HCEC 1CT (cell line): ENCODE measurements at places on chromosomes 1 and 21.
A peak's percentile ranks its signal among the peaks of the same experiment; 100 is the strongest.

DNA sequence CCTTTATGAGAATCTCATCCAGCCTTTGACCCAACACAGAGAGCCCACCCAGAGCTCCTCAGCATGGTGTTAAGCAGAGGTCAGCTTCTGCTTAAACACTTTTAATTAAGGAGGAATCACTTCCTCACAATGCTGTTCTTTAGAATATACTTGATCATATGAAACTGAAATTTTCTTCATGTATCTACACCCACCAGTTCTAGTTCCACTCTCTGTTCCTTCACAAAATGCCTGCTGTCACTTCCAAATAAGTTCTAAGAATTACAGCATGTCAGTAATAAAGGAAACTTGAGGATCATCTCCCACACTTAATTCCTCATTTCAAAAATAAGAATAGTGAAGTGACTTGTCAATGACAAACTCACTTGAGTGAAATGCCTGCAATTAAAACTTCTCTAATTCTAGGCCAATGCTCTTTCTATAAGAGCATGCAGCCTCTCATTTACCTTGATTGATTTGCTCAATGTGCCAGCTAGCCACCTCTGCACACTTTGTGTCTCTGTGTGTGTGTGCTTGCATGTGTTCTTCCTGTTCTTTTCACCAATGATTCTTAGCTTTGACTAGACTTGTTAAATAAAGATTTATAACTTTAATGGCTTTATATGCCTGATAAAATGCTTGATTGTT is 356.3 kb downstream of the PLPP3 start:
- DNase-seq: no peak

GRCh38 chr1:10698726-10699469 is 97.5 kb downstream of the CASZ1 start:
- no peak for DNase-seq

GRCh38 chr1:84689514-84690396 is 506 bp downstream of the SSX2IP start:
- DNase-seq: peak; percentile 71

DNA sequence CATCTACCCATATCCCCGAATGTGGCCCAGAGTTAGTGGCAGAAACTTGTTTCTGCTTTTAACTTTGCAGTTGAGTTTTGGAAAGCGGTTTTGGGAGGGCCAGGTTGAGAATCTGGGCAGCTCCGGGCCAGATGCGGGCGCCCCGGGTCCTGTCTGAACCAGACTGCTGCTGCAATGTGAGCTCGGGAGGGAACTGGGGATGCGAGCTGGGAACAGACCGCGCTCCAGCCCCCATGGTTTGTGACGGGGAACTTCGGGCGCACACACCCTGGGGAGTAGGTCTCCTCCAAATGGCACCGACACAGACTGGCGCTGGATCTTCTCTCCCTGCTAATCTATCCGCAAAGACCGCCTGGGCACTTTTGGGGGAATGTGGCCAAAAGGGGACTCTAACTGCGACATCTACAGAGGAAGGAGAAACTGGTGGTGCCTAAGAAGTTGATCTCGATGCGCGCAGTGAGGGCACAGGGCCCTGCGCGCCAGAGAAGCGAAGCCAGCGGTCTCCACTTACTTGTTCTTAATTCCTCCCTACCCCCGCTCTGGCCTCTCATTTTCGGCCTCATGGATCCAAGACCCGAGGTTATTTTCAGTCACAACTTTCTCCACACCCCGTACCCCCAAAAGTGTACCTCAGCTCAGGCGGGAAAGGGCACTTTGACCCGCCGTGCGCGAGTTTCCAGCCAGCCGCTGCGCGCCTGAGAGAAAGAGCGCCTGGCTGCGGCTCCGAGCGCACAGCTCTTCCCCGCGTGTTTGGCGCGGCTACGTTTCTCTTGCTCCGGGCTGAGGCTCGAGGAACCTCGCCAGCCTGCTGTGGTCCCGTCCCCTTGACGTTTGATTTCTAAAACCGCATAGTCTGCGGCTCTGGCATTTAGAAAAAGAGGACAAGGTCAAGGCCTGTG is 411.0 kb upstream of the ESRRG start:
- no peak for DNase-seq

DNA sequence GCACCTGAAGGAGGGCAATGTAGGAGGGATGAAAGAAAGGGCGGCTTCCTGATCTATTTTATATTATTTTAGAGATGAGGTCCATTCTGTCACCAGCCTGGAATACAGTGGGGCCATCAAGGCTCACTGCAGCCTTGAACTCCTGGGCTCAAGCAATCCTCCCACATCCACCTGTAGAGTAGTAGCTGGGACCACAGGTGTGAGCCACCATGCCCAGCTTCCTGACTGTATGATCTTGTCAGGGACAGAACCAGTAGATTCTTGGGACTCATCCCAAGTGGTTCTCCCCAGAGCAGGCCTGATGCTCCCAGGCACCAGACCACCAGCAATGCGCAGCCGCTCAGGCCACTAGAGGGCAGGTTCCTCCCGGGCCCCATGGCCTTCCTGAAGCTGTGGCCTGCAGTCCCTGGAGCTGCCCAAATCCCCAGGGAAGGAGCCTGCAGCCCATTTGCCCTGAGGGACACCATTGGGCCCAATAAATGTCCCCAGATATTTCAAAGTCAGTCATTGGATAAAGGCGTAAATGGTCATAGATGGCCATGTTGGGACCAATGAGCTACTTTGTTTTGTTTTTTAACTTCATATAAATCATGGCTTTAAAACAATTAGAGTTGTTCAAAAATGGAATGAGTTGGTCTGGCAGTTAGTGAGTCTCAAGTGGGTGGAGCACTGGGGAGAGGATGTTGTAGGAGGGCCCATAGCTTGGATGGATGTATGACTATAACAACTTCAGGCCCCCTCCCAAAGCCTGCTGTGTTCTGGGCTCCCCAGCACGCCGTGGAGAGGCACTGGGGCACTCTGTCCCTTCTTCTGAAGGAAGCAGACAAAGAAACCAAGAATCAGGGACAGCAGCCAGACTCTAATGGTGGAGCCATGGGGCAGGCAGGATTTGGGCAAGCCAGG is 44.7 kb upstream of the GOLT1A start:
- DNase-seq: peak; percentile 63

- no peak for DNase-seq
These were observed 31.4 kb upstream of the PRELP start for GRCh38 chr1:203444171-203444576.

DNA sequence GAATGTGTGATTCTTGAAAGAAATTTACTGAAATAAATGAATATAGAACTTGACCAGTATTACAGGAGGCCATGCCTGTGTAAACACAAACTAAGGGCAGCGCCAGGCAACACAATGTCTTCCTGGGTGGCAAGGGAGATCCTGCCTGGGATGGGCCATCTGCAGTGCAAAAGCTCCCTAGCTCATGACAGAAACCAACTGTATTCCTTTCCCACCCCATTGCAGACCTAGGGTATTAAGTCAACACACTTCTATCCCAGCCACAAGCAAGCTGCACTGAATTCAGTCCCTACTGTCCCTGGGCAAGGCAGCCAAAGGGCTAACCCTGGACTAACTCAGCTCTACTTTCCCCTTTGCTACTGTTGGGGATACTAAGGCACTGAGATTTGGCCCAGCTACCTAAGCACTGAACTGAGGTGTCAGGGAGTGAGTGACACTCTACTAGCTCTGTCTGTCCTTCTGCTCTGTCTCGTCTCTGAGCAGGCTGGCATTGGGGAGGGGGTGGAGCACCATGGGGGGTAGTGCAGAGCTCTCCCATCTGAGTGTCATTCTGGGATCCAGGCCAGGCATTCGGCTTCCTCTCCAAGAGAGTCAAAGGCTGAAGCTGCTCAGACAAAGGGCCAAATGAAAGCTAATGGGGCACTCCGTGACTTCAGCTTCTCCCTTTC is 2.5 kb downstream of the INKA2 start:
- DNase-seq: no peak

GRCh38 chr1:174134003-174134659 is 25.2 kb upstream of the RABGAP1L start:
- no peak for DNase-seq

GRCh38 chr1:117261424-117261785 is 50.7 kb upstream of the VTCN1 start:
- no peak for DNase-seq

- peak; percentile 43 for DNase-seq
These were observed 118.8 kb upstream of the PALMD start for GRCh38 chr1:99527078-99527477.

GRCh38 chr1:150596095-150596892 is 16.9 kb upstream of the MCL1 start:
- peak; percentile 56 for DNase-seq

- no peak for DNase-seq
These were observed 2.5 kb upstream of the ERO1B start for GRCh38 chr1:236284291-236284721.

DNA sequence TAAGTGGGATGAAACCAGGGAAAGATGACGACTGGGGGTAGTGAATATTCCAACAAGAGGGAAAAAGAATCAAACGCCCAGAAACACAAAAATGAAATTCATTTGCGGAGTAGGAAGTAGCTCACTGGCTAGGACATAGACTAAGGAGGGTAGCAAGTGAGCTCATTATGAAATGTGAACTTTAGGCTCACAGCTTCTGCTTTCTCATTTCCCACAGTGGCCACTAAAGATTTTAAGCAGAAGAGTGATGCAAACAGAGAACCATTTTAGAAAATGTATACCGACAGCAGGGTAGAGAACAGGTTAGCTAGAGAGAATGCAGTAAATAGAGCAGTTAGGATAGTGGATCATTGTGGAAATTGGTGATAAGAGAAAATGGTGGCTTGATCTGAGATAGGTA is 3.5 kb downstream of the CD48 start:
- no peak for DNase-seq

GRCh38 chr1:37498872-37499617 is 15.5 kb downstream of the MEAF6 start:
- DNase-seq: peak; percentile 58

GRCh38 chr1:29259802-29260441 is 23.6 kb downstream of the PTPRU start:
- DNase-seq: no peak

DNA sequence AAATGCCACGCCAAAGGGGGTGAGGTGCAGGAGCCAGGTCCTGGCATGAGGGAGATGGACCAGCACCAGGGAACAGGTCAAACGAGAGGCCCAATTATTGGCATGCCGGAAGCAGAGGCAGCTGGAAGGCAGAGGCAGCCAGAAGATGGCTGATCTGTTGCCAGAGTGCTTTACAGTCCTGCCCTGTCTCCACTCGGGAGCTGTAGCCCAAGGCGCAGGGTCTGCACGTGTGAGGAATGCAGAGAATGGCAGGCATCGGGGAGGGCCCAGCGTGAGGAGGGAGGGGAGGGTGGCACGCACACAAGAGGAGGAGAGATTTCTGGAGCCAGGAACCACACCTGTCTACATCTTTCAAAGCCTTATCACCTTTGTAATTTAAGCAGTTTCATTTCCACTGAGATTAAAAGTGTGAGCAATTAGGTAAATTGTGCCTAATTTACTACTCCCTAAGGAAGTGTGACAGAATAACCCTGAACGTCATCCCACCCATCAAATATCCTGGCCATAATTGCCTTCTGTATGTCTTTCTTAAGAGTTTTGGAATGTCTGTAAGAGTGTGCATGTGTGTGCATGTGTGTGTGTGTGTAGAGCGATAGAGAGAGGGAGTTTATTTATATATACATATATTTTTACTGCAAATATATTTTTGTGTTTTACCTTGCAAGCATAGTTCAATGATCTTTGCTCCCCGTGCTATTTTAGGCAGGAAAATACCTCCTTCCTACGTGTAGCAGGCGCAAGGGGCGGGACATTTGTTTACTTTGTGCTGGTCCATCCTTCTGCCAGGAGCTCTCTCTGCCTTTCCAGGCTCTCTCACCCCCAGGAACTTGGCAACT is 125.5 kb upstream of the SERBP1 start:
- no peak for DNase-seq

- DNase-seq: no peak
These were observed 3.2 kb downstream of the MTHFR start for GRCh38 chr1:11802616-11802972.

- no peak for DNase-seq
These were observed 70.4 kb upstream of the ANGPTL1 start for GRCh38 chr1:178941261-178941689.

GRCh38 chr1:44808063-44808937 is at the start of gene BTBD19:
TSS of gene BTBD19 (plus strand) at chr1:44808523. CDS start at chr1:44808821, 298 bp downstream.
- peak; percentile 92 for DNase-seq

DNA sequence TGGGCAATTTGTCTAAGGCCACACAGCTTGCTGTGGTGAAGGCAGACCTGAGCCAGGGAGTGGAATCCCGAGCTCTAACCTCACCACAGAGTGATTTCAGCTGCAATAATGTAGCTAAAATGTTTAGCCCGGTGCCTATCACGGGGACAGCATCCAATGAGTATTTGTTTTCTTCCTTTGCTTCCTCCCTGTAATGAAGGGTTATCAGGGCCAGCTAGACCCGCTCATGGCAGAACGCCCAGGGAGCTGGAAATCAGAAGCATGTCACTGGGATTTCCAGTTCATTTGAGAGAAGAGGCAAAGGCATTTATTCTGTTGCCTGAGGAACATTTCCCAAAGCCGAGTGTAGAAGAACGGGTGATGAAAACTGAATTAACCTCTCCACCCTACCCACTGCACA is 183.1 kb downstream of the ZSCAN20 start:
- no peak for DNase-seq

- DNase-seq: peak; percentile 55
These were observed 9.5 kb upstream of the KCNA2 start for GRCh38 chr1:110615548-110616130.

DNA sequence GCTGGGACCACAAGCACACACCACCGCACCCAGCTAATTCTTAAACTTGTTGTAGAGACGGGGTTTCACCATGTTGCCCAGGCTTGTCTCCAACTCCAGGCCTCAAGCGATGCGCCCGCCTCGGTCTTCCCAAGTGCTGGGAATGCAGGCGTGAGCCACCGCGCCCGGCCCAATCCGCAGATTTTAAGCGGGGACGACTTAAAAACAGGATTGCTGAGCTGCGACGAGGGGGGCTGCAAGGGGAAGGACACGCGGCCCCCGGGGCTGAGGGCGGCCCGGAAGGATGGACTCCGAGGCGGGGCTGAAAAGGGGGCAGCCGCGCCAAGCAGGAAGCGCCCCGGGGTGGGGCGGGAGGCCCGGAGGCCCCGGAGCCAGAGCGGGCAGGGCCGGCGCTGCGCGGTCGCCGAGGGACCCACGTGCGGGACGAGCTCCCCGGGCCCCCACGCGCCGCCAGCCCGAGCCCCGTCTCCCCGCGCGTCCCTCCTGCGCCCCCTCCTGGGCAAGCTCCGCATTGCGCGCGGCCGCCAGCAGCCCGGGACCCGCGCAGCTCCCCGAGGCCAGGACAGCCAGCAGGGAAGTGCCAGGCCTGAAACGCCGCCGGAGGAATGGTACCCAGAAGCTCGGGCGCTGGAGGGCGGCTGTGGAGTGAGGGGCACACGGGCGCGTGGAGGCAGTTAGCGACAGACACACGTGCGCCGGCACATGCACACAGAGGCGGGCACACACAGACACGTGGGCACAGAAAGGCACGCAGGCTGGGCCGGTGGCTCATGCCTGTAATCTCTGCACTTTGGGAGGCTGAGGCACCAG is 5.5 kb upstream of the PRKCZ start:
- peak; percentile 8 for DNase-seq

- DNase-seq: no peak
These were observed 28.9 kb upstream of the VAV3 start for GRCh38 chr1:107993920-107994319.
